ENCODE measurements at places on chromosomes 3 and 15.

DNA sequence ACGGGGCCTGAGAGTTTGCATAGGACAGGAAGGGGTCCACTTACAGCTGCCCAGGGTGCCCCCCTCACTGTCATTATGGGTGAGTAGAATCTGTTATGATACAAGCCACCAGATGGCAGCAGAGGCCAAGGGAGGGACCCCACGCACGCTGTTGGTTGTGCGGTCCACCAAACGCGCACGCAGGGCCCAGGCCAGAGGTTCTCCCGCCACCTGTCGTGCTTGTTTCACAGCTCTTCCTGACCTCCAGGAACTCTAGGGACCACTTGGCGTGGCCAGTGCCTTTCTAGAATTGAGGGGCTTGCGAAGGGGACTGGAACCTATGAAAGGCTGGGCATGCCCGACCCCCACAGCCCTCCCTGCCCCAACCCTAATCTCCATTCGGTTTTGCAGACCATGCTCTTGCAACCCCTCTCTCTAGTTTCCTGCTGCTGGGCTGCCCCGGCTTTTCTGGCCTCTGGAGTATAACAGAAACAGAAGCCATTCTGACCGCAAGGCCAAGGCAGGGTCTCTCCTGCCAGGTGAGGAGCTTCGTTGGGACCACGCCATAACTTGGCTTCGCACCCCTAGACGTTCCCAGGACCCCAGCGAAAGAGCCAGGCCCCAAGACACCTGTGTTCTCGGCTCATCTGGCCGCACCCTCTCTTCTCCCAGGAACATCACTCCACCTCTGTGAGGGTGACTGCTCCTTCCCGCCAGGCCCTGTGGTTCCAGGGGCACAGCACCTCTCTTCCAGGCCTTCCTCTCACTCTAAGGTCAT, 46.0 kb downstream of the ALDH1L1 start:
- DNase-seq: no peak

DNA sequence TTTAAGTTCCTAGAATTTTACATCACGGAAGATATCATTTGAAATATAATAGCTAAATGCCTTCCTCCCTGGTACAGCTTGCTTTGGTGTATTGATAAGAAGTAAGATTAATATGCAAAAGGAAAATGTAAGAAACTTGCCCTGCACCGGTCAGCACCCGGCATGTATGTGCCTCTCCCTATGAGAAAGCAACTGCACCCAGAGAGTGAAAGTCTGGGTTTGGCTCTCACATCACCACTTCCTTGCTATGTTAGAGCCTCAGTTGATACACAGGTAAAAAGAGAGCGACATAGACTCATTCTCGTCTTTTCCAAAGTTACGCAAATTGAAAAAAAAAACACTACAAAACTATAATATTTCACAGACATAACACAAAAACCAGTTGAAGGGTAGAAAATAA, 96.7 kb downstream of the FOXP1 start:
- no peak for DNase-seq

DNA sequence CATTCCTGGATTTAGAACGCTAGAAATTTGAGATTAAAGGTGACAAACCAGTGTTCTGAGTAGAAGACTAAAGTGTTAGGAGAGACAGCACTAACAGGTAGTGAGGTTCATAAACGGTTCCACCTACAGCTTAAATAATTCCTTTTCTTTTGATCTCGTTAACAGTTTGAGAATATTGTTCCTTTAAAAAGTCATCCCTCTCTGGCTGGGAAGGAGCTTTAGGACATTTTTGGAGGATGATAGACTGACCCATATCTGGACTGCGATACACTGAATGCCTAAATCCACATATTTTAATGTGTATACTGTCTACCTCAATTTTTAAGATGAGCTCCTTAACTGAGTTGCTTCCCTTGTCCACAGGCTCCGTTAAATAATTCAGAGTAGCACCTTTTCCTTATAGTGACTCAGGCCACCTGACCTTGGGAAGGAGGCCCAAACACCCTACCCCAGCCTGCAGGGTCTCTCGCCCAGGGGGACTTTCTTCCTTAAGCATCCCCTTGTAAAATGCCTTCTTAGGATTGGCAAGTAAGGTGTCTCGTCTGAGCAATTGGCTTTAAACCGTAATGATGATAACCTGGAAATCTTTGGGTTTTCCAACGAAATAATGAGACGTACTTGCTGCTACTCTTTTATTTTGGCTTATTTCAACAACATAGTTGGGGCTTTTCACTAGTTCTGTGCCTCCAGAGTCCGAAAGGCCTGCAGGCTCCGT, 3.3 kb downstream of the TRIM71 start:
- no peak for DNase-seq

DNA sequence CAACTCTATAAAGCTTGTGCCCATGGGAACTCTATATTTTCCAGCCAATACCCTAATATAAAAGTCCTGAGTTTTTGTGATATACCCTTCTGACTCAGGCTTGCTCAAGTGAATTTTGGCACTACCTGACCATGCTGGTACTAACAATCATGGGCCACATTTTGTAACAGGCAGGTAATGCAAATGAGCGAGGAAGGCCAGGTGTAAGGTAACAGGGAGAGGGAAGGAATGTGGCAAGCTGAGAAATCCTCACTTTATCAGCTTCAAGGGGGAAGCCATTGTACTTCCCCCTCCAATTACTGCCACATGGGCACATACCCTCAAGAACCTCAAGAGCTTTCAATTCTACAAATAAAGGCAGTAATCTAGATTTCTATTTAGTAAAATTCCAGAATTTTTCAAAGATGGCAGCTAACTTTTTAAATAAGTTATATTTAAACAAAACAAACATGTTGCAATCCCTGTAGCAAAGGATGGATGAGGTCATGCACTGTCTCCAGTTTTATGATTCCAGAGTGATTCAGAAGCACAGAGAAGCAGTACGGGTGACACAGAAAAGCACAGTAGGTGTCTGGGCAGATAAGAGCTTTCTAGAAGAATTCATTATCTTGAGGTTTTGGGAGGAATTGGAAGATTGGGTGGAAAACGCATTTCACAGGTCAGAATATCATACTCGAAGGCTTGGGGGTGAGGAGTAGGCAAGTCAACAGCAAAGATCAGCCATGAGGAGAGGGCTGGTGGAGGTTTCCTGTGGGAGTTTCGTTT, 87.6 kb downstream of the FOXP1 start:
- DNase-seq: no peak

DNA sequence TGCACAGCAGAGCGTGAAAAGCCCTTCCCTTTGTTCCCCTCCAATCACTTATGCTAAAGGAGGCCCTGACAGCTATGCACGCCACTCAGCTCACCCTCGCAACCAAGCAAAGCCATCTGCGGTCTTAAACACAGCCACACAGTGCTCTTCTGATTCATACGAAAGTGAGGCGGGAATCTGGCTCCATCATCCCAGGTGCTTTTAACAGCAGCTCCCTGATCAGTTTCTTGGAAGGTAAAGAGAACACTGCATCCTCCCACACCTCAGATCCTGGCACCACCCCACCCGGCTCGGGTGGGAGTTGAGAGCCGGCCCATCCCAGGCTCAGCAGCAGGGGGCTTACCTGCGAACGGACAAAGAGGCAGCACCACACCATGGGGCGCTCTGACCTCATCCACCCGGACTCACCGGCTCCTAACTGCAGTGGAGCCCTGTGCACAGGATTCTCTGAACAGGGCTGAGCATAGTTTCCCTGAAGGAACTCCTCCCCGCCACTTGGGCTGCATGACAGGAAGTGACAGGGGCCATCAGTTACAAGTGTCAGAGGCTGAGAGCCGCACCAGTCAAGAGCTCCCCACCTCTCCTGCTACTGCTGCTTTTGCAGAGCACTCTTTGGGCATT, 114.3 kb upstream of the ARHGEF3 start:
- DNase-seq: peak; percentile 28

GRCh38 chr3:150874666-150875219, 30.5 kb downstream of the MINDY4B start:
- DNase-seq: no peak

DNA sequence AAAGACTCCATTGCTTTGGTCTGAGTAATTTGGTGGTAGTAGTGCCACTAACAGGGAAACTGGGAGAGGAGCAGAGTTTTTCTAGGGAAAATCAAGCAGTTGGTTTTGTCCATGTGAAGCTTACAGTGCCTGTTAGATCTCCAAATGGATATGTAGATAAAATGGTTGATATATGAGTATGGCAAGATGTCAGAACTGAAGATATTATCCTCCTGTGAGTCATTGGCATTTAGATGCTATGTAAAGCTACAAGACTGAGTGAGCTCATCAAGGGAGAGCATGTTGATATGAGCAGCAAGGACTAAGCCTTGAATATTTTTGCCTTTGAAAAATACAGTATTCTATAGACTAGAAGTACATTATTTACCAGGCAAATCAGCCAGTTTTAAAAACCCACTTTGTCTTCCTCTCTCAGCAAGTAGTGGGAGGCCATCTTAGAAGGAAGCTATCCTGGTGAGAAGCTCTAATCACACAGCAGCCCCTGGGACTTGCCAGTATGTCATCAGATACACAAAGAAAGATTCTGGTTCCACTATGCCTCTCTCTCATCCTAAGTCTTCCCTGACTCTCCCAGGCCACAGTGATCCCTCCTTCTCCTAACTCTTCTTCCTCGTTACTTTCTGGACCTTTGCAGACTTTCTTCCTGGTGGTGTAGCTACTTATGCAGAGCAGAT, 77.4 kb upstream of the ANKRD28 start:
- no peak for DNase-seq

- no peak for DNase-seq
These were observed 40.2 kb downstream of the P2RY1 start for GRCh38 chr3:152874896-152875749.

- DNase-seq: no peak
These were observed 28.4 kb downstream of the RGMA start for GRCh38 chr15:93060336-93061248.

- DNase-seq: no peak
These were observed 93.4 kb upstream of the STRIT1 start for GRCh38 chr3:155386919-155387318.

DNA sequence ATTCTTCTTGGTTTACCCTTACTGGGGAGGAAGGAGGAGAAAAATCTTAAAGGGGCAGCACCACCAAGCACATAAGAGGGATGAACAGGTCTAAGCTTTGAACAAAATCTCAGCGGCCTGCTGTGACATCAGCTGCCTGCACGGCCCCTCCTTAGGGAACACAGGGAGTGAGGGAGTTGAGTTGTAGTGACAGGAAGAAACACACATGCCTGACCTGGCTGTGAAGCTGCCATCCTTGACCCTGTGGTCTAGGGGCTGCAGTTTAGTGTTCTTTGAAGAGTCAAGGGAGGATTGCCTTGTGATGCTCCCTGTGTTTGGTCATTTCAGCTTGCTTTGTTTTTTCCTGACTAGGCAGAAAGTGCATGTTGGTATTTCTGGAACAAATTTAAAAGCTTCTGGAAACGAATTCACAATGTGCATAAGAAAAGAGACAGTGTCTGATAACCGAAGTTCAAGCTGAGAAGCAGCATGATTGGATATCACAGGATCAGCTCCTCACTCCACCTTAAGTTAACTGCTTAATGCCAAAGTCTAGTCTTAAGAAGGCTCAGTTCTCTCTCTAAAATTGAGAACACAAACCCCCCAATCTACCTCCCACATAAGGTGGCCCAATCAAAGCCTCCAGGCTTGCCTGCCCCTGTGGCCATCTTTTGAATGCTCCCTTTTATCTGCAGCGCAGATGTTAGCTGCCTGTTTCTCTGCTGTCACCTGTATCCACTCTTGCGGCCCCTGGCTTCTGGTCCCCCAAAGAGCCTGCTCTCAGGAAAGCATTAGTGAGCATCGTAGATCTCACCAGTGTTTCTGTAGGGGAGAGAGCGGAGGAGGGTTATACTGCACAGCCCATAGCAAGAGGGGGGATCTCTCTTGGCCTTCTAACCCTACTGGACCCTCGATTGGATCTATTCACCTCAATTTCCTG, 82.2 kb downstream of the SCN11A start:
- no peak for DNase-seq

GRCh38 chr15:98177966-98178592, 217.6 kb downstream of the ARRDC4 start:
- peak; percentile 30 for DNase-seq

DNA sequence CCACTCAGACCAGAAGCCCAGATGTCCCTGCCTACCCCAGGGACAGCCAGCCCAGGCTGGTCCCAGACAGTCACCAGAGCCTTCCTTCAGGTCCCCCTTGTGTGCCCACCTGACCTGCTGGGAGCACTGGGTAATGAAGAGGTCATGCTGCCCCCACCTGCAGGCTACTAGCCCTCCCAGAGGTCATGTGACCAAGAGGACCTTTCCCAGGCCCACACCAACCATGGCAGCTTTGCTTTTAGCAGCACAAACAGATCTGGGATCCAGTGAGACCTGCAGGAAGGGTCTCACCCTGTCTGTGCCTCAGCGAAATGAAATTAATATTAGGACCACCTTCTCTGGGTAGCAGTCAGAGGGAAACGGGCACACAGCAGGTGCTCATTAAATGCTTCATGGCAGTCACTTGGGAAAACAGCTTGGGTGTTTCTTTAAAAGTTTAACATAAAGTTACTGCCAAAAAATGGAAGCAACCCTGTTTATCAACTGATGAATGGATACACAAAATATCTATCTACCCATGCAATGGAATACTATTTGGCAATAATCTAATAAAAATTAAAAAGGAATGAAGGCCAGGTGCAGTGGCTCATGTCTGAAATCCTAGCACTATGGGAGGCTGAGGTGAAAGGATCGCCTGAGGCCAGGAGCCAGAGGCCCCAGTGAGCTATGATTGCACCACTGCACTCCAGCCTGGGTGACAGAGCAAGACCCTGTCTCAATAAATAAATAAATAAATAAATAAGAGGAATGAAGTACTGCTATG, 43.7 kb downstream of the DNAJB8 start:
- no peak for DNase-seq

DNA sequence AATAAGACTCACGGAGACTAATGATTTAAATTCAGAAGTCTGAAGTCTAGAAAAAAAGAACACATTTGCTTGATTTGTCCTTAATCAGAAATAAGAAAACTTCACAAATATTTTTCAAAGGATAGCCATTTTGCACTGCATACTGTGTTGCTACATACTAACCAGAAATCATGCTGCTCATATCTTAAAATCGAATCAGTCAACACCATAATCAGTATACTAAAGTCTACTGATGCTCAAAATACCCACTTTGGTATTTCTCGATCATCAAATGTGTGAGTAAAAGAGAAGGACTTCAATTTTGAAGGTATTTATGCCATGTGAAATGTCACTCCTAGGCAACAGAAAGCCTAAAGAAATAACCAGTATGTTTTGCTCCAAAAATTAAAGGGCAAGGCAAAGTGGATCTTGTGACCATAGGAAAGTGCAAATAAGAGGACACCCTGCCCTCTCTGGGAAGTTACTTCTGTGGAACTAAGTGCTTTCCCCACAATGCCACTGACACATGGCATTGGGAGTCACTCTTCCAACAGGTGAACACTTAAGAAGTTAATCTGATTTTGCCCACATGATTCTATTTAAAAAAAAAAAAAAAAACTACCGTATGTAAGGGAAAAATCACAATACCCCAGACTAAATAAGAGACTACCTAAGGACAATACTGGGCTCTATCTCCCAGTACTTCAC, 2.7 kb downstream of the LRIG1 start:
- DNase-seq: no peak

- DNase-seq: no peak
These were observed 143.5 kb upstream of the TGFBR2 start for GRCh38 chr3:30462721-30463470.

- DNase-seq: no peak
These were observed 152.9 kb downstream of the MECOM start for GRCh38 chr3:169510693-169511010.

GRCh38 chr15:75684648-75685047, 28.0 kb downstream of the CSPG4 start:
- no peak for DNase-seq

GRCh38 chr3:115616461-115616860, 6.8 kb upstream of the GAP43 start:
- no peak for DNase-seq

- no peak for DNase-seq
These were observed 51.7 kb downstream of the OTOL1 start for GRCh38 chr3:161548301-161548700.

- no peak for DNase-seq
These were observed 7.0 kb downstream of the TLR9 start for GRCh38 chr3:52218454-52218853.

Data from NCI-H1417 treated with DMSO at 0.1 percent for 48 hours (cell line).